ENCODE measurements at places on chromosomes 6 and 20.

DNA sequence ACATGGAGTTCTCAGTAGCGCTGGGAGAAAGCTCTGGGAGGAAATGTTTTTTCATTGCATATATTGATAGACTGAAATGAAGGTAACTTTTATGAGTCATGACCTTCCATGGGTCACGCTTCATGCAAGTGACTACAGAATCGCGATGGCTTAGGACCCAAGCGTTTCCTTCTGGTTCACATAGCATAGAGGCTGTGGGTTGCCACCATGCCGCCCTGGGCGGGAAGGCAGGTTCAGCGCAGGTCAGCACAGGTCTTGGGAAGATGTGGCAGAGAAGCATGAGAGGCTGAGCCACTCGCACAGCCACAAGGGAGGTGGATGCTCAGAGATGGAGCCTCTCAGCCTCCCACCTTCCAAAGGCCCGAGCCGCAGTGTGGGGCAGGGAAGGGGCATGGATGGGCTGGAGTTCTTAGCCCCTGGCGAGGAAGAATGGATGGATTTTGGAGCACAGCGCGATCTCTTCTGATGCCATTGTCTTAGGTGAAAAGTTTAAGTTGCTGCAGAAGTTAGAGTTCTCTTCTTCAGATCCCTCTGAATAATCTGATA lies 219.5 kb downstream of the SMOC2 start:
- no peak for DNase-seq

DNA sequence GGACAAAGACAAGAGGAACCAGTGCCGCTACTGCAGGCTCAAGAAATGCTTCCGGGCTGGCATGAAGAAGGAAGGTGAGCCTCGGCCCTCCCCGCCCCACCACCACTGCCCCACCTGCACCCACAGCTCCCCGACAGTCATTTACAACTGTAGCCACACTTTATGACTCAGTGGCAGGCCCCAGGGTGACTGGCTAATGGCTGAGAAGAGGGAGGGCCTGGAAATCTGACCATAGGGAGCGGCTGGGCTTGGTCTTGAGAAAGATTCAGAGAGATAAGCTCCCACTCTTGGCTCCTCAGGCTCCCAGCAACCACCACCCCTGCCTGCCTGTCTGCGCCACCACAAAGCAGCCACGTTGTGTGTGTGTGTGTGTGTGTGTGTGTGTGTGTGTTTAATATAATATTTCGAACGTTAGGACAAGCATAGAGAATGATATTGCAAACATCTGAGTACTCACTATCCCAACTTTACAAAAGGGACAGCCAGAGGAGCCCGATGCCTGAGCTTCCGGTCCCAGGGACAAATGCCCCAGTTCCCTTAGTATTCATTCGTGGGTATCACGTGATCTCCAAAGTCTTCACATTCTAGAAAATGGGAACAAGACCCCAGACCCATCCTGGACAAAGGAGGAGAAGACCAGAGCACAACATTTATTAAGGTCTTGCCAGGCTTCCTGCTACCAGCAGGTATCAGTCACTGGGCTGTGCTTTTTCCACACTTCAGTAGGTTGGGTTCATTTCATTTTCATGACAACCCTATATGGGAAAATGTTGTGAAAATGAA lies 52.1 kb downstream of the HNF4A start:
- no peak for DNase-seq

GRCh38 chr6:34928695-34929094 lies 39.6 kb downstream of the ANKS1A start:
- no peak for DNase-seq

DNA sequence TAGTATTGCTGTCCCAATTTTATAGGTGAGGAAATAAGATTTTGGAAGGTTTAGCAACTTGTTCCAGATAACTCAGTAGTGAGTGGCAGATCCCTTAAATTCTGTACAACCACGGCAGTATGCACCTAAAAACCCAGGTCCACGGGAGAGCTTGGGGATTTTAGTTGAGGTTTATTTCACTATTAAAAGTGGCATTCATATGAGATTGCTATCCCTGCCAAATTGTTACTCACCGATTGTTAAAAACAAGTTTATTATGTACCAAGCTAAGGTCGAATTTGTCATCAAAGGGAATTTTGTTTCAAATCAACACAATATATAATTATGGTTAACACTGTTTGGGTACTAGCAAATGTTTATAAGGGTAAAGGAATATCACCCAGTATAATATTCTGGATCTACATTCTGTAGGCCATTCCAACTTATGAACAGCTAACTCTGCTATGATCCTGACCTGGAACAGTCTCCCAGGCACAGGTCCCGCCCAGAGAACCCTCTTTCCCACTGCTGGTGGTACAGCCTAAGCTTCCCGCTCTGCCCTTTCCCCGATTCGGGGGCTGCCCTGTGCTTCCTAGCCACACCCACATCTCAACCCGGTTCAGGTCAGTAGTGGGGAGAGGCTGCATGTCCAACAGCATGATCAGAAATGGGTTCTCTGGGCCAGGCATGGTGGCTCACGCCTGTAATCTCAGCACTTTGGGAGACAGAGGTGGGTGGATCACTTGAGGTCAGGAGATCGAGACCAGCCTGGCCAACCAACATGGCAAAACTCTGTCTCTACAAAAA lies 24.9 kb downstream of the GPLD1 start:
- no peak for DNase-seq

- no peak for DNase-seq
Measured at GRCh38 chr6:166462461-166463135, 79.9 kb upstream of the MPC1 start.

DNA sequence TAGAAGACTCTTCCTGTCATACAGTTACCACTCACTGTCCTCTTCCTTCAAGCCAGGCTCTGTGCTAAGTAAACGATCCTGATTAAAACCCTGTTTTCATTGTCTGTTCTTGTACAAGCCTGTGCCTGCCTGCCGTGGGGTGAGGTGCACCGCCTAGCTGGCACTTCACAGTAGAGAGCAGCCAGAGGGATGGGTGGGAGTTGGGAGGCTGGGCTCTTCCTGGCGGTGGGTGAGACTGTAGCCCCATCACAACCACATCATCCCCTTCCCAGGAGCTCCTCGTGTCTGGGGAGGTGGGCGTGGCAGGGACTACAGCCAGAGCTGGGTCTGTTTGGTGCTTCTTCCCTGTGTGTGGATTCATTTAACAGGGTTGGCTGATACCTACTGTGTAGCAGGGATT lies 382.0 kb downstream of the TAF4 start:
- no peak for DNase-seq

DNA sequence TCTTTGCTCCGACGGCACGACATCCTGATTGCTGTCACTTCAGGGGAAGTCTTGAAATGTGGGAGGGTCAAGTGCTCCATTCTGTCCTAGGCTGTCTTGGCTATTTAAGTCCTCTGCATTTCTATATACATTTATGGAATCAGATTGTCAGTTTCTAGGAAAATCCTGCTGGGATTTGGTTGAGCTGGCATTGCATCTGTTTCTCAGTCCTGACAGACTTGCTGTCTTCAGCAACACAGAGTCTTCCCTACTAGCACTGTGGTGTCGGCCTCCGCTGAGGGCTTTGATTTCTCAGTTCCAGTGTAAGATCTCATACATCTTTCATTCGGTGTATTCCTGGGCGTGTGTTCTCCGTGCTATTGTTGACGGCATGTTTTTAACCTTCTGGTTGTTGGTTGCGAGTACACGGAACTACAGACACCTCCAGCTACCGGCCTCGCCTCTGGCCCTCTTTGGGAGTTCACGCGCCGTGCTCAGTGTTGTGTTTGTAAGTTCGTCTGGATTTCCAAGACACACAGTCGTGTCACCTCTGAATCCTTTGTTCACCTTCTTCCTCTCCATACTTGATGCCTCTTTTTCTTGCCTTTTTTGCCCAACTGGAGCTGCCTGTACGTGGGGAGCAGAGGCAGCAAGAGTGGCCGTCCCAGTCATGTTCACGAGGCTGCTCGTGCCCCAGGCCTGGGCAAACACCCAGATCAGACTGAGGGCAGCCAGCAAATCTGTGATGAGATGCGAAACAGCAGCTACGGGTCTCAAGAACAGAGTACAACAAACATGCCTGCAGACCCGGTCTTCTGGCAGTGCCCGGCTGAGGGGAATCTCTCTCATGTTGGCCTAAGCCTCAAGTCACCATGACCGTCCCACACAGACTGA lies 92.8 kb downstream of the TAF4 start:
- no peak for DNase-seq

GRCh38 chr6:136784910-136785746 lies 7.1 kb downstream of the MAP3K5 start:
- no peak for DNase-seq

DNA sequence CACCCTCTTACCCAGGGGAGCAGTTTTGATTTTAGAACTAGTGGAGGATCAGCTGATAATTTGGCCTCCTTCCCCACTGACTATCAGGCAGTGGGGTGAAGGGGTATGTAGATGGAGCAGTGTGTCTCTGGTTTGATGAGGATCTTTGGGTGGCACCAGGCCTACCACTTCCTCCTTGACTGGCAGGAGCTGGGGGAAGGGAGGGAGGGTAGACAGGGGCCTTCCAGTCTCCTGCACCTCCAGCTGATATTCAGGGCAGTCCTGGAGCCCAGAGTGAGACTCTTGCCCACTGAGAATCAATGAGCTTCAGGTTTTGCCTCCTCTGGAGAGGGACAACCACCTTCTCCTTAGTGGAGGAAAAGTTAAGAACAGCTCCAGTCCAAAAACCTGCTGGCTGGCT lies 3.2 kb downstream of the DEF6 start:
- DNase-seq: no peak

DNA sequence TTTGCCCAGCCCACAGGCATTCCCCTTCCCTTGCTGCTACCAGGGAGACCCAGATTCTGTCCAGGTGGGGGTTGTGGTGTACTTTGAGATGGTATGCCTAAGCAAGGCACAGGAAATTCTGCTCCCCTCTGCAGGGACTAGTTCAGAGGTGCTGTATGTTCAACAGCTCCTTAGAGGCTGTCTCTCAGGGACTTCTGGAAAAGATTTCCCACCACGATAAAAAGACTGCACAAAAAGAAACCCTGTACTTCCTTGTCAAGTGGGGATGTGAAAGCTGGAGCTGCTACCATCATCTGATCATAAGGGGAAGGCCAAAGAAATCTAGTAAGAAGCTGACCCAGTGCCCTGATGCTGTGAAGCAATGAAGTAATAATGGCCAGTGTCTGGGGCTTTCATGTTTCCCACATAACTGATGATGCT lies 51.5 kb upstream of the SMIM29 start:
- DNase-seq: no peak

GRCh38 chr6:134787261-134787877 lies 162.5 kb downstream of the ALDH8A1 start:
- peak; percentile 18 for DNase-seq
